Endothelial cell of umbilical vein (primary cell): ENCODE measurements at places on chromosomes 11 and 22. TPM values are rescaled to one million over a fixed set of nuclear protein-coding genes. Genes with fewer than 3 reads are reported as not detected.

VPREB1 gene
- polyA plus RNA-seq: not detected in 2 replicates

E2F8 gene
- 6.0 and 6.5 TPM in 2 replicates for polyA plus RNA-seq

GRCh38 chr11:128390246-128390645 is 197.1 kb downstream of the ETS1 start:
- DNase-seq: no peak
- H3K36me3 ChIP-seq: no peaks in the 10 kb centered on the region
- no peaks in the 10 kb centered on the region for H3K4me1 ChIP-seq
- H3K27me3 ChIP-seq: no peaks in the 10 kb centered on the region

SEPTIN5 gene
- 35.8 and 37.8 TPM in 2 replicates for polyA plus RNA-seq

DNA sequence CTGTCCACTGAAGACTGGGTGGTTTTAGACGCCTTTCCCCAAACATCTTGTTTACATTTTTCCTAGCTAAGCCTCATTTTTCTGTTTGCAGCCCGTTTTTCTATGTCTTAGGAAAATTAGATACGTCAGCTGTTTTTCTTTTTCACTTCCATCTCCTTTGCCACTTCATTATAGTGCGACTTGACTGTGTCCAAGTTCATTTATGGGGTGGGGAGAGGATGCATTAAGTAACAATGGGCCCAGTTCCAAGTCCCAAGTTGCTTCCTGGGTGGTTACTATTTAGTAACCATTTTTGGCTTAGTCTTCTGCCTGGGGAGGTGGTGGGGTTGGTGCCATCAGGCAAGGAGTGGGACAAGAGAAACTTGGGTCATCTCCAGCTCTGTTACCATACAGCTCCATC is 83.0 kb downstream of the TRAF6 start:
- no peak overlapping the region for H3K27ac ChIP-seq
- DNase-seq: no peak
- no peaks in the 10 kb centered on the region for H3K36me3 ChIP-seq
- H3K27me3 ChIP-seq: no peaks in the 10 kb centered on the region
- peaks cover 7% of the 10 kb centered on the region for H3K4me1 ChIP-seq

OOSP3 gene
- not detected in 2 replicates for polyA plus RNA-seq

DNA sequence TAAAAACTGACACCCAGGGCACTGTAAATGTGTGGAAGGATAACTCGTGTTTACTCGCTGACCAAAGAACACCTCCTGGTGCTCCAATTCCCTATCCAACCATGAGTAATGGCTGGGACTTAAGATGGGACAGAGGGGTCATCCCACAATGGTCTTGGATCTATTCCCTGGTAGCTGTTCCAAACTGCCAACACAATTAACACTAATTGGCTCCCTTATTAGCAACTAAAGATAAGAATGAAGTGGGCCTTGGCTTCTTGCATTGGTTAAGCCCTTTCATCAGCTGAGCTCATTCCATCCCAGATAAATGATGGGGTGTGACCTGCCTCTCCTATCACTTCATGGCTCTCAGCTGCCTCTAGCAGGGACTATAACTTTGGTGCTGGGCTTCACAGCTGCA is 1.5 kb upstream of the SIK3 start:
- H3K27me3 ChIP-seq: no peaks in the 10 kb centered on the region
- H3K4me1 ChIP-seq: peaks cover 17% of the 10 kb centered on the region
- H3K36me3 ChIP-seq: no peaks in the 10 kb centered on the region
- no peak for DNase-seq

GRCh38 chr22:31870890-31871289 is 73.4 kb upstream of the YWHAH start:
- H3K27me3 ChIP-seq: no peaks in the 10 kb centered on the region
- H3K36me3 ChIP-seq: peaks cover 2% of the 10 kb centered on the region
- no peak overlapping the region for H3K4me3 ChIP-seq
- H3K4me1 ChIP-seq: peaks cover 22% of the 10 kb centered on the region

GRCh38 chr22:20429254-20430100 is 8.1 kb downstream of the SCARF2 start:
- no peak overlapping the region for H3K27ac ChIP-seq
- H3K4me1 ChIP-seq: peaks cover 4% of the 10 kb centered on the region
- peaks cover 4% of the 10 kb centered on the region for H3K36me3 ChIP-seq
- no peak overlapping the region for H3K4me3 ChIP-seq
- DNase-seq: no peak

OR8D1 gene
- polyA plus RNA-seq: not detected in 2 replicates

GRCh38 chr22:36124666-36125065 is 35.9 kb downstream of the APOL3 start:
- no peaks in the 10 kb centered on the region for H3K36me3 ChIP-seq
- no peaks in the 10 kb centered on the region for H3K4me1 ChIP-seq
- no peak for DNase-seq
- H3K27me3 ChIP-seq: no peaks in the 10 kb centered on the region
- no peak overlapping the region for H3K4me3 ChIP-seq
